ENCODE measurements at places on chromosomes 4 and X.

DNA sequence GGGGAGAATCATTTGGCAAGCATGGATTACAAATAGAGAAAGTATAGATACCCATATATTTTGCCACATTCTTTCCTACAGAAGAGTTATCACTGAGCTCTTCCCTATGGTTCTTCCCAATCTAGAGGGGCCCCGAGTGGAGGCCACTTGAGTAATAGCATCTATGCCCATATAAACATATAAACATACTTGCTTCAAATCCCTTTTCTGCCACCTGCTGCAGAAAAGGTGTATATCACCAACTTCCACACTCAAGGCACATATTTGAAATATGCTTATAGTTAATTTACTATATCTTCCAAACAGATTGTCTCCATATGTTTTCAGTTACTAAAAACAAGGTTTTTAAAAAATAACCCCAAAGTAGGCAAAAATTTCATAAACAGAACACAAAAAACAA, 642.8 kb upstream of the DIPK2B start:
- no peak for DNase-seq

DNA sequence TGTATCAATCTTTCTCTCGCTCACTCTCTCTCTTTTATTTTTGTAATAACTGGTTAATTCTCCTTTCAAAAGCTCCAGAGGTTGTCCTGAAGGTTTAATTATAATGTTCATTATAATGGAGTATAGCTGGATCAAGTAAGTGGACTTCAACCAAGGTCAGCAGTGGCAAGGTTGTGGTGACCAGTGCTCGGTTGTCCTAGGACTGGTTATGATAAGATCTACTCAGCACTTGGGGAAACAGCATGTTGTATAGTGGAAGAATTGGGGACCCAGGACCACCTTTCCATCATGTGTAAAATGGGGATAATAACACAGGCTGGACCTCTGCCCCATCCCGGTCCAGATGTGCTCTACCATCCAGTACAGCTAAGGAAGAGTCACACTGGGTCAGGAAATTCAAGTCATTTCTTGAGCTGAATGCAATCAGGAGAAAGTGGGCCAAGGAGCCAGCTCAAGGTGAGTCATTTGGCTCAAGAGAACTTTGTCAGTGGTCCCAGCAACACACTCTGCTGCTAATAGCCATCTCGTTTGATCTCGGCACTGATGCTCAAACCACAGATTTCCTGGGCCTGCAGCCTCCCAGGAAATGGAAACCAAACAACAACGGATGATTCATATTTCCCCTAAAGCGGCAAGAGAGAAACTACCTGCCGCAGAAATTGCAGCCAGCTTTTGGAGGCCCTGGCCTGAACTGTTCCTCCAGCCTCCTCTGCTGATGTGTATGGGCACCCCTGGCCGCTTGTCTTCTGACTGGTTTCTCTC, 123.6 kb upstream of the RBPJ start:
- DNase-seq, result peak; percentile 49

GRCh38 chr4:165009493-165010227, 22.1 kb upstream of the TRIM60 start:
- no peak for DNase-seq

- peak; percentile 0 for DNase-seq
Measured at GRCh38 chrX:102950908-102951866, 14.1 kb downstream of the RAB40AL start.

- peak; percentile 2 for DNase-seq
Measured at GRCh38 chrX:68196939-68197791, 236.1 kb downstream of the OPHN1 start.

- DNase-seq, result no peak
Measured at GRCh38 chr4:105546086-105546485, 6.3 kb upstream of the ARHGEF38 start.

GRCh38 chrX:12137951-12138360, 317 bp upstream of the FRMPD4 start:
- DNase-seq, result no peak

DNA sequence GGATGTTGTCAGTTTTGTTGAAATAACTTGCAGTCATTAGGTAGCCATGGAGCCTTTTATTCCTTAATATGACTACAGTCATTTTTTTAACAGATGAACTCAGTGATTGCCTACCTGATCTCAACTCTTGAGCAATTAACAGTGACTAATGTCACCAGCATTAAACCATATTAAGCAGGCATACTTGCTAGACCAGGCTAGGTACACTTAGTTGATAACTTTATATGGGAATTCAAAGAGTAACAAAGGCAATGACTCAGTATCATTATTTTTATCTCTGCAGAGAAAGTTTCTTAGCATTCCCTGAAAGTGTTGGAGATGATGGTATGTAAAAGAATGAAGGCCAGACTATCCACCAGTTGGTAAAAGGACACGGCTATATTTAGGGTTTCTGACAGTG, at the start of gene C4orf54:
TSS of gene C4orf54 (minus strand) at position 31 of the 400 bp plus-strand sequence. CDS start 3,180 bp downstream, outside the sequence.
- DNase-seq, result no peak

Data from GM18507 (cell line).